ENCODE measurements at places on chromosomes 7 and 10. TPM values are rescaled to one million over a fixed set of nuclear protein-coding genes. Genes with fewer than 3 reads are reported as not detected.
A peak's percentile ranks its signal among the peaks of the same experiment; 100 is the strongest.

DNA sequence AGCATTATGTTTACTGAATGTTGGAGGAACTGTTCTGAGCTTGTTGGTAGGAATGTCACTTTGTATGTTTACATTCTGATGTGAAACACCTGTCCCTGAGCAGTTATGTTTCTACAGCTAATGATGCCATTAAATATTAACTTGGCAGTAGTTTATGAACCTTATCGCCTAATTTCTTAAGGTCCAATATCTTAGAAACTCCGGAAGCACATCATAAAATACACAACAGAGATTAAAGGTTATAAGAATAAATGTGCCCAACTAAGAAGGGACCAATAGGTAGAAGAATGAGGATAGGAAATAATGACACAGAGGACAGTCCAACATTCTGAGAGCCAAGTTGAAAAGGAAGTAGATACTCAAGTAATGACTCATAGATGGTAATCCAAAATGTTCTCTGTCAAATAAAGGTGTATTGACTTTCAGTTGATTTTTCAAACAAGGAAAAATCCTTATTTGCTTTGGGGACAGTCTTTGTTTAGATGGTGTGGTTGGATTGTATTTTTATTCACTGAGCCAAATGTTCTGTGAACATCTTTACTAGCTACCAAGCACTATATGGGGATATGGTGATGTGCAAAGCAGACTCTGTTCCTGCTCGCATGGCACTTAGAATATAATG is 31.9 kb downstream of the LCOR start:
- DNase-seq: no peak

DNA sequence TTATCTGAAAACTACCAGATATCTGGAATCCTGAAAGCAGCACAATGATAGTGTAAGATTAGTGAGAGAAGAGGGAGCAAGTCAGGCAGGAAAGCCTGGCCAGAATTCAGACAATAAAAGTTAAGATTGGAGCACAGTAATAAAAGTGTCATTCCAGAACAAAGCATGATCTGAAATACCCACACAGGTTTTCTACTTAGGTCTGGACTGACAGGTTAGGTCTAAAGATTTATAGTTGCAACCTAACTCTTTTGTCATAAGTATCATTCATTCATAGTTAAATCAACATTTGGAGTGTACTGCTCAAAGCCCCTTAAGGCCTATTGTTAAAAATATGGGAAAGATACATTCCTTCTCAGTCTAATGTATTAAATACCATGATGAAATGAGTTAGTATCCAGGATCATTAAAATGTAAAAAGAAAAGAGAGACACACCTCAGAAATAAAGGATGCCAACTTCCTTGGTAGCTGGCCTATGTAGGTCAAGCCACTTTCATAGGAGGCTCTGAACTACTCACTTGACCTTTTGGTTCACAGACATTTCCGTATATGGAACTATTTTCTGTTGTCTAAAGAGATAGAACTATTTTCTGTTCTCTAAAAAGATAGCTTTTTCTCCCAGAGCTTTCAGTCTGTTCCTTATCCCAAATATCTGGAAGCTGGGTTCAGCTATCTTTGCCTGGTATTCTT is 105.2 kb downstream of the FAS start:
- no peak for DNase-seq

DNA sequence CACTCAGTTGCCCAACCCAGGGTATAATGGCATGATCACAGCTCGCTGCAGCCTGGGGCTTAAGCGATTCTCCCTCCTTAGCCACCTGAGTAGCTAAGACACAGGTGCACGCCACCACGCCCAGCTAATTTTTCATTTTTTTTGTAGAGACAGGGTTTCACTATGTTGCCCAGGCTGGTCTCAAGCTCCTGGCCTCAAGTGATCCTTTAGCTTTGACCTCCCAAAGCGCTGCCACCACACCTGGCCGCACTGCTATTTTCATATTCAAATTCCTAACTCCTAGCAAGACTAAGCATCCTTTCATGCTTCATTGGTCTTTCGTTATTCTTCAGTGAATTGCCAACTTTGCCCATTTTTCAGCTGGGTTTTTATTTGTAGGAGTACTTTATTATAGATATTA is 30.4 kb upstream of the DAGLB start:
- no peak for DNase-seq

HMX3 gene
- 0.12 TPM for total RNA-seq

DNA sequence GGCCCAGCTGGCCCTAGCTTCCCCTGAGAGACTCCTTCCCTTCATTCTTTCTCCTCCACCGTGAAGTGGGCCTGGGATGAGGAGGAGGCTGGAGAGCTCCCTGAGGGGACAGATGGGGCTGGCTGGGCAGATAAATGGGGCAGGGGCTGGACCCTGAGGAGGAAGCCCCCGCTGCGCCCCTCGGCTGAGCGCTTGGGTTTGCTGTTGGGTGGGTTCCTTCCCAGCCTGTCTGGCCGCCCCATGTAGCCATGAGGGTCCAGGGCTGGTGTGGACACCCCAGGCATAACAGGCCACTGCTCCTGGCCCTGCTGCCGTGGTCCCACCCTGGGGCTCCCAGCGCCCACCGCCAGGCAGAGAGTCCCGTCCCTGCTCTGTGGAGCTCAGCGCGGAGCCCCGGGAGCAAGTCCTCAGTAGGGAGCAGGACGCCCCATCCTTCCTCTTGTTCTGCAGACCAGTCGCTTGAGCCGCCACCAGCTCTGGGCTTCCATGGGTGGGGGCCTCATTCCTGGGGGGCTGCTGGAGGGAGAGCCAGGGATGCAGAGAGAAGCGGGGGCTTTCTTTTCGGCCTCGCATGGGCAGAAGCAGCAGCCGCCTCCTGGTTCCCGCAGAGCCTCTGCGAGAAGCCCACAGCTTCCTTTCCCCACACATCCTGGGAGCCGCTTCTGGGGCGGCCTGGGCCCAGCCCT is 266.4 kb upstream of the TCERG1L start:
- no peak for DNase-seq

HGF gene
- 0.22 TPM for total RNA-seq

DNA sequence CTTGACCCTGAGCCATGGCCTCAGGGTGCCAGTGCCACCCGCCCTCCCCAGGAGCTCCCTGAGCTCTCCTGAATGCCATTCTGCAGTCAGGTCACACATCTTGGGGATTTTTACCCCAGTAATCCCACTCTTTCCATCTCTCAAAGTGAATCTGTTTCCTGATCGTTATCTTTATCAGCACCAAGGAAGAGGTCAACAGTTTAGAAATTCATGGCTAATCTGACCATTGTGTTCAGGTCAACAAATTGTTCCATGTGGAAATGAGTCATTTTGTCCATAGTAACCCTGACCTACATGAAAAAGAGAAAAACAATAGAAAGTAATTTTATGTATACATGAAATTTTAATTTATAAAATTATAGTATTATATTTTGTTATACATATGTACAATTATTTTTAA is 28.8 kb upstream of the ZNF488 start:
- no peak for DNase-seq

SPDYE9 gene
- total RNA-seq: not detected

GRCh38 chr10:127922675-127923366 is 15.9 kb downstream of the PTPRE start:
- no peak for DNase-seq

HOXA10 gene
- not detected for total RNA-seq

GRCh38 chr10:79608505-79609375 is 2.0 kb upstream of the SFTPA1 start:
- peak; percentile 63 for DNase-seq

DNA sequence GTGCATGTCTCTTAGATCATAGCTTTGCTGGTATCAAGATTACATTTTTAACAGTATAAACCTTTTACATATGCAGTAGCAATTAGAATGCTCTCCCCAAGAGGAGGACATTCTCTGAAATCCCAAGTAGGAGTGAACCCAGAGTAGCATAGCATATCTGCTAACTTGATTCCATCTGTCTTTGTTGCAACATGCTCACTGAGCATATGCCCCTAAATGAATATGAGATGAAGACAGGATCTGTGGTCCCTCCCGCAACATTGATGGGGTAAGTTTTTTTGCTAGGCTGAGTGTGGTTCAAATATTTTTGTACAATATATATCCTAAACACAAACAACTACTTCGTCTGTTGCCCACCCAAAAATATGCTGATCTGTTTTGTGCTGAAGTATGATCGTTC is 534.2 kb upstream of the C7orf33 start:
- DNase-seq: no peak

GRCh38 chr7:43108255-43109011 is 4.0 kb upstream of the HECW1 start:
- DNase-seq: peak; percentile 85

GRCh38 chr7:22667562-22668239 is 59.3 kb upstream of the IL6 start:
- no peak for DNase-seq

GRCh38 chr10:59517341-59517899 is 155.1 kb upstream of the FAM13C start:
- no peak for DNase-seq

- no peak for DNase-seq
Measured at GRCh38 chr7:112495156-112495788, 14.5 kb downstream of the LSMEM1 start.

ENO4 gene
- total RNA-seq: 0.84 TPM

Measured in neural progenitor cell (in vitro differentiated cells).